ENCODE measurements at places on chromosomes 6 and 20.

DNA sequence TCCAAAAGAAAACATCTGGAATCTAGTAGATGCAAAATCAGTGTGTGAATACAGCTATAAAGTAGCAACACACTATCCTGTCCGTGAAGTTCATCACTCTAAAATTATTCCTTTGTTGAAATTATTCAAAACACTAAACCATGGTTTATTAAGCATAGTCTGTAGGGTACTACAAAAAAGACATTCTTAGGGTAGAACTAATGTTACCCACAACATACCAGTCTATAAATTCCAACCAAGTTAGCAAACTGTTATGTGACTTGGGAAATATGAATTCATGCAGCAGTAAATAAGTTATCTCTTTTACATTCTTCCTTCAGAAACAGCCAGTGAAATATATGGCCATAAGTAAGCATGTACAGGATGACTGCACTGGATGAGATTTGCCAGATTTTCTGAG is 580.3 kb upstream of the ADGRB3 start:
- DNase-seq: no peak

DNA sequence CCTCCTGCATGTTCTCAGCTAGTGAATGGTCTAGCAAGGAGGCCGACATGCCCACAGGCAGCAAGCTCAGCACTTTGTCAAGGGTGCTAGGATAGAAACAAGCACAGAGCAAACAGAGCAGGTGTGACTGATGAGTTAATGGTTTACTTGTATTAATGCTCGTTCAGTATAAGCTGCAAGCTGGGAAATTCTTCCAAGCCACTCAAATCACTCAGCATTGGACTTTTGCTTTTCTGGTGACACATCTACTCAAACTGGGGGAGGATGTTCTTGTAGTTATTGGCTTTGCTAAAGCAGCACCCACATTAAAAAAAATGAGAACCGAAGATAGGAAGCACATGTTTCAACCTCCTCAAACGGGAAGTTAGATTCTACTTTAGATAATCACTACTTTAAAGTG is 43.1 kb upstream of the NEDD9 start:
- DNase-seq: no peak

DNA sequence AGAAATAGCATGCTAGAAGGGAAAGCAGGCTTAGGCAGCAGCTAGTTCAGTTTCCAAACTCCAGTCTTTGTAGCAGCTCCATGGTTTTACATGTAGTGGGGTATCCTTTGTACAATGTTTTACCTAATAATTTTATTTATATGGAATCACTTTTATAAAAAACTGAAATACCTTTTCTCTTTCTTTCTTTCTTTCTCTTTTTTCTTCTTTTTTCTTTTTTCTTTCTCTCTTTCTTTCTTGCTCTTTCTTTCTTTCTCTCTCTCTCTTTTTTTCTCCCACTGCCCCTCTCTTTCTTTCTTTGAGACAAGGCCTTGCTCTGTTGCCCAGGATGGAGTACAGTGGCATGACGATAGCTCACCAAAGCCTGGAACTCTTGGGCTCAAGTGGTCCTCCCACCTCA is 41.4 kb upstream of the FYN start:
- no peak for DNase-seq

GRCh38 chr6:166955121-166955864 is 1.1 kb downstream of the RNASET2 start:
- no peak for DNase-seq

DNA sequence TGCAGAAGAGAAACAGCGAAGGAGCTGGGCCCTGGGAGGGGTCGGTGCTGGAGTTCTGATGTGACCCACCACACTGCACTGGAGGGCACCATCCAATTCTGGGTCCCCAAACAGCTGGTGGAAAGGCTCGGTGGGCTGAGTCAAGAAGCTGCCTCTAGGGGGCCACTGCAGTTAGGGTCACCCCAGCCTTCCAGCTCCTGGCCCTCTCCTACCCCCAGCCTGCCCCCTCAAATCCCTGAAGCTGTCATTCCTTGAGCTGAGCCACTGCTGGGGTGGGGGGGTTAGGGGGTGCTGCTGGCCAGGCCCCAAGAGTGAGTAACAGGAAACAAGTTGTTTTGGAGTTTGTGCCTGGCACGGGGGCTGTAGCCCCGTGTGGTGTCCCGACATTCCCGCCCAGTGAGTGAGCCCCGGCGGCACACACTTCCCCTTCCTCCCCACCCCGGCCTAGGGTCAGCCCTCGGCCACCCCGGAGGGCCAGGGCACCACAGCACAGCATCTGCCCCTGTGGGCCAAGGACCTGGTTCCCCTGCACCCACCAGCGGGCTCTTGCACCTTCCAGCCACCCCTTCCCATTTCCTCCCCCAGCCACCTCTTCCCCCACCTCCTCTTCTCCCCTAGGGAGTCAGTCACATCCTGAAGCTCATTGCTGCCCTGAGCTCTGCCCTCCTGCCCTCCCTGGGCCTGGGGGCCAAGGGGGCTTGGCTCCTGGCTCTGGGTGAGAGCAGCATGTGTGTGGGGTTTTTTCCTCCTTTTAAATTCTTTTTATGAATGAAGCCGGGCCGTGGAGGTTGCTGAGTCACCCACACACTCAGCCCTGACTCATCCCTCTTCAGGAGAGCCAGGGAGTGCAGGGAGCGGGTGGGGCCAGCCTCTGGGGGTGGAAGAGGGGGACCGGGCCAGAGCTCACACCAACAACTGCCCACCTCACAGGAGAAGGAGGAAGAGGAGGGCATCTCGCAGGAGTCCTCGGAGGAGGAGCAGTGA is 4.6 kb downstream of the SMIM29 start:
- no peak for DNase-seq

- no peak for DNase-seq
Measured at GRCh38 chr20:14951105-14951504, 613.7 kb upstream of the FLRT3 start.

DNA sequence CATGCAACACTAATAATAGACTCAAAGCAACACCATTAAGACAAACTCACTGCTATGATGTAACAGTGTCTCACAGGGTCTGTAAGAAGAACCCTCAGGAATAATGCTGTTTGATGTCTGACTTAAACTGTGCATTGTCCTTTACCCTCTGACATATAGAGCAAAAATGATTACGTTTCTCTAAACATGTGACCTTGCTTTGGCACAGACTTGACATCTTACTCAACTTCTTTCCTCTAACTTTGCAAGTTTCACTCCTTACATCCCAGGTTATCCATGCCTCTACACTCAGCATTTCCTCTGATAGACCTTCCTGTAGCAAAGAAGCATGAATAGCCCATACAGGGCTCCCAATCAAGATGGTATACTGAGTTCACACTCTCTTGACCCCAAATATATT is 252.7 kb downstream of the UST start:
- DNase-seq: no peak
